Activated T-helper 1 cell treated with anti-CD3 and anti-CD28 coated beads, Interleukin-2, amount 50 U/mL, for 16 hours (primary cell): ENCODE measurements at places on chromosomes 1 and 21.
A peak's percentile ranks its signal among the peaks of the same experiment; 100 is the strongest.

DNA sequence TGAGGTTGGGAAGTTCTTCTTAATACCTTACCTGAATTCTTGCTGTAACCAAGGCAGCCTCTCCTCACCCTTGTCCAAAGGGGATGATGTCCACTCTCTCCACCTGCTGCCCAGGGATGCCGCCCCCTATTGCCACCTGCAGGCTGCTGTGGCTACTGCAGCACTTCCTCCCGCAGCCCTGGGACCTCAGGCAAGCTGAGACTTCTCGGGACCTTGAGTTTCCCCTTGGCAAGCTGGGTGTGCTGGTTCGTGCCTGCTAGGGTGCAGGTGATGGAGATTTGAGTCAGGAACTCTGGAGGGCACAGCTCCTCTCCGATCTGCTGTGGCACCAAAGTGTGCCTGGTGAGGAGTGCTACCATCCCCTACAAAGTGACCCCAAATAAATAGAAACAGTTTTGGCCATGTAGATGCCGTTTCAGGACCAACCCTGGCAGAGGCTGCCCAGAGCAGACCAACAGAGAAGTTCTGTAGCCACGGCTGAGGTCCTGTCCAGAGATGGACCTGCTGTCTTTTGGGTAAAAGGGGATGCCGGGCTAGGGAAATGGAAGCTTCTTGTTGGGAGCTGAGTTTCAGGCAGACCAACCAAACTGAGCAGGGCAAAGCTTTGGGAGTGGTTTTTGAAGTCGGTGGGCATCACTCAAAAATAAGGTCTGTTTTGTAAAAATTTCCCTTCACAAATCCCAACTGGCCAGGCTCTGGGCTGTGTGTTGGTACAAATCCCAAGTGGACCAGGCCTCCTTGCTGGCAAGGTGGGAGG lies 31.7 kb downstream of the RUNX3 start:
- DNase-seq: no peak

GRCh38 chr1:3491291-3492246 lies 37.1 kb downstream of the ARHGEF16 start:
- peak; percentile 74 for DNase-seq

DNA sequence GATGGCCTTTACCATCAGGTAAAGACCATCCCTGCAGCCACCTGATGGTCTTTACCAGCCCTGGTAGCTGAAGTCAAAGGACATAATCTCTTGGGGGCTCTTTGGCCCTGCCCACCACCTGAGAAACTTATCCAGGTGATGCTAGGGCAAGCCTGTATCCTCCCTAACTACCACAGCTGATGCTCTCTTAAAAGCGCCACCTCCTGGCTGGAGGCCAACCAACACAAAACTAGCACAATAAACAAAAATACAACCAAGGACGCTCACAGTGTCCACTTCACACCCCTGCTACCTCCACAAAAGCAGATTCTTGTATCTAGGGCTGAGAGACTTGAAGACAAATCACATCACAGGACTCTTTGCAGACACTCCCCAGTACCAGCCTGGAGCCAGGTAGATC lies 357.1 kb upstream of the POU3F1 start:
- DNase-seq: no peak

- DNase-seq: no peak
Observed at GRCh38 chr1:214380986-214381695, 100.2 kb downstream of the SMYD2 start.

DNA sequence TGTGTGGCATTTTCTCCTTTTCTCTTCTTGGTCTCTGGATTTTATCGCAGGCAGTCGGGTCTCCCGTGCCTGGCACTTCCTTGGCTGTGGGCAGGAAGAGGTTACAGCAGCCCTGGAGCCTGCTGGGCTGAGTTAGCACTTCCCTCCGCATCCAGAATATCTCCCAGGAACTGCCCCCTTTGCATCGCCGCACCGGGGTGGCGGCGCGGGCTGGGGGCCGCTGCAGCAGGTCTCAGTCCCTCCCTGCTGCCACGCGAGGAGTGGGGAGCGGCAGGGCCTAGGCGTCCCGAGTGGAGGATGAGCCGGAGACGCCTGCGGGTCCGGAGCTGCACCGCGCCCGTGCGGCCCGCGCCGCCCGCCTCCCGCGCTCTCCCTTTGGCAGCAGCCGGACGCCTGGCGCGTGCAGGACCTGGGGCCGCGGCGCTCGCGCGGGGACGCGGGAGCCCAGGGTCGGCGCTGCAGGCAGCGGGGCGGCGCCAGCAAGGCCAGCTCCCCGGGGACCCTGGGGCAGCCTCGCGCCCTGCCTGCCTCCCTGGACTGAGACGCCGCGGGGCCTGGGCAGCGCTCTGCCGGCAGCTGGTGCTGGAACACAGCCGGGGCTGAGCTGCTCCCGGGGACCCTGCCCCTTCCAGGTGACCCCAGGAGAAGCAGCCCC lies 192.8 kb downstream of the PRDM2 start:
- DNase-seq: no peak

GRCh38 chr1:7298749-7299151 lies 472.3 kb upstream of the VAMP3 start:
- no peak for DNase-seq

- no peak for DNase-seq
Observed at GRCh38 chr1:175319912-175320230, 127.3 kb upstream of the KIAA0040 start.

GRCh38 chr1:198657550-198658064 lies 18.8 kb downstream of the PTPRC start:
- DNase-seq: no peak

DNA sequence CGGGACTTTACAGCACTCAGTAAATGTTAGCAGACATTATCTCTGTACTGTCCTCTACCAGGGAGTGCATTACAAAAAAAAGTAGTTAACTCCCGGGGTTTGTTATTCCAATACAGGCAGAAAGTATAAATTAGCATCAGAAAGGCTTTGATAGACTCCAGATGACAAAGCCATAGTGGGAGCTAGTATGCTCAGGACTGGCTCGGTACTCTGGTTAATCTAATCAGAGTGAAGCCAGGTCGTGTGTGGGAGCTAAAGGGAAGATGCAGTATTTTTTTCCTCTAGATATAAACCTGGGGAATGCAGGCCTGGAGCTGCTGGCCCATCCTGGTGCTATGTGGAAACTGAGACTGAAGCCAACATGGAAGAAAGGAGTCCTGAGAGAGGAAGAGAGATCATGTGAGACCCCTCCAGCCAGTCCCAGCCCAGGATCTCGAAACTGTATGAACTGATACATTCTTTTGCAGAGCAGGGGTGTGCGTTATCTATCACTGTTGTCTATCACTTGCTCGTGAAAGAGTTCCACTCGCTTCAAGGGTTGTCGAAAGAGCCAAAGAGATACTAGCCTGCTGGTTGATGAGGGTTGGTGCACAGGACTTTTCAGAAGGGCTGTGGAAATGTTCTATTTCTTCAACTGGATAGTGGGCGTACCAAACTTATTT lies 125.8 kb downstream of the PLPP3 start:
- no peak for DNase-seq

GRCh38 chr21:37907076-37907475 lies 9.2 kb downstream of the KCNJ6 start:
- DNase-seq: no peak

GRCh38 chr1:46446646-46447498 lies 42.8 kb upstream of the DMBX1 start:
- peak; percentile 52 for DNase-seq

GRCh38 chr1:71372496-71372895 lies 291.7 kb upstream of the ZRANB2 start:
- no peak for DNase-seq

- no peak for DNase-seq
Observed at GRCh38 chr1:233523047-233523446, 90.9 kb upstream of the KCNK1 start.

DNA sequence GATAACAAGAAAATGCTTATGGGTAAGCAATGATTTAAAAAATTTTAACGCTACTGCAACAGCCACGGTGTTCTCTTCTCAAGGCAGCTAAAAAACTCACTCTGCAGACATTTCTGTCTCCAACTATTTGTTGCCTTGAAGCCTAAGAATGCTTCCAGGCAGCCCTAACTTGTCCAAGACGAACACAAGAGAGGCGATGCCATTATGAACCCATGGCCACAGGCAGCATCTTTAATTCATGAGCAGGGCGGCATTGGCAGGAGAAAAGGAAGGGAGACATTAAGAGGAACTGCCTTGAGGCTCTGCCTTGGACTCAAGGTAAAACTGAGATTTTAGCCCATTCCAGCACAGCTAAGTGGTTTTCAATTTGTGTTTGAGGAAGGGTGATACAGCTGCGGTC lies 67.5 kb downstream of the KCND3 start:
- no peak for DNase-seq

DNA sequence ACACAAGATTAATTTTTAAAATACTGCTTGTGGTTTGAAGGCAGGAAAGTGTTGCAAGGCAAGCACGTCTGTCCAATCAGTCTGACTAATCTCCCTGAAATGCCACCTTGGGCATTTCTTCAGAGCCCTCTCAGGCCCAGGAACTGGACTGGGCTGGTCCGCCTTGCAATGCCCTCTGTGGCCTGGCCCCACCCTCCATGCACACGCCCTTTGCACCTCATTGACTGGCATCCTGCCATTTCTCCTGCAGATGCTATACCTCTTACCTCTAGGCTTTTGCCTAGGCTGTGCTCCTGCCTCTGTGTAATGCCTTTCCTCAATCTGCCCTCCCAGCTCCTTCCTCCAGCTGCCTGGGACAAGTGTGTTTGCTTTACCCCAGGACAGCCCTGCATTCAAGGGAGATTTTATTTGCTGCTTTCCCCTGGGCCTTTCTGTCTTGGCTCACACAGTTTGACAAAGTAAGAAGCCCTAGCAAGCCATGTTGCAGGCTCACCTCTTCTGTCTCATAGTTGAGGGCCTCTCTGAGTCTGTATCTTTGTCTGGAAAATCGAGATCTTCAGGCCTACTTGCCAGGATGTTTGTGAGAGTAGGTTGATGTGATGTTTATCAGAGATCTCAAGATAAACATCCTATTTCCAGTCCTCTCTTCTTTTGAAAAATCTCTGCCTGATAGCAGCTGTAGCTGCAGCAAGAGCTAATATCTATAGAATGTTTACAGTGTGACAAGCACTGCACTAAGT lies 149.2 kb upstream of the JUN start:
- no peak for DNase-seq
